CD8-positive, alpha-beta memory T cell (primary cell): ENCODE measurements at places on chromosomes 5 and 9. TPM values are rescaled to one million over a fixed set of nuclear protein-coding genes. Genes with fewer than 3 reads are reported as not detected.

ORM2 gene
- not detected for total RNA-seq

TAF11L4 gene
- not detected for total RNA-seq

CCDC180 gene
- 1.6 TPM for total RNA-seq

SMC5 gene
- 42.2 TPM for total RNA-seq

RNF183 gene
- total RNA-seq, result not detected

KCNV2 gene
- not detected for total RNA-seq

DNA sequence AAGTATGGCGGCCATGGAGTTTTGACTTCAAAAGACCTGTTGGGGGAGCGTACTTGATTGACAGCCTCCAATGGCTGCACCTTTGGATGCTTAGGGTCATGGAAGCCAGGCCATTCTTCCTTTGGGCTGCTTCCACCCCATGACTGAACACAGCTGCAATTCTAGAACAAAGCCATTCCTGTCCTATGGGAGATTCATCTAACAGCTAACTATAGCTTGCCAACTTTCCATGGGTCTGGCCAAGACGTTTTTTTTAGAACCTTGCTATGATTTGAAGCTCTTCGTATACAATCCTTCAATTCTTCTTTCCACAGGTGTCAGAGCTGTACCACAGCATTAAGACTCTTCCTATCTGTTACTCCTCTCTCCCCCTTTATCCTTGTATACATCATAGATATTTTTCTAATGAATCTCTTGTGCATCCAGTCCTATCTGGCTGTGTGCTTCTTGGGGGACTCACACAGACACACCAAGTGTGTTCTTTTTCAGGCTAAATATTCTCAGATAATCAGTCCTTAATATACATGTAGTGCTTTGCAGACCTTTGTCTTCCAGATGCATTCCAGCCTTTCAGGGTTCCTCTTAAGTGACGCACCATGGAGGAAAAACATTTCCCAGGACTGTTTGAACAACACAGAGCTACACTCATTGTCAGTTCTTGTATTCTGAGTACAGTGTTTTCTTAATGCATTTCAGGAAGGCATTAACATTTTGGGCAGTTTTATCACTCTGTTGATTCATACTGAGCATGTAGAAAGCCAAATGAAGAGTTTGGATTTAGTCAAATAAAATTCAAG, 198.9 kb downstream of the TAF11L14 start:
- no peak for DNase-seq
- H3K4me1 ChIP-seq, result no peaks in the 10 kb centered on the region
- no peaks in the 10 kb centered on the region for H3K36me3 ChIP-seq
- no peaks in the 10 kb centered on the region for H3K27me3 ChIP-seq
- H3K4me3 ChIP-seq, result no peak overlapping the region

DNA sequence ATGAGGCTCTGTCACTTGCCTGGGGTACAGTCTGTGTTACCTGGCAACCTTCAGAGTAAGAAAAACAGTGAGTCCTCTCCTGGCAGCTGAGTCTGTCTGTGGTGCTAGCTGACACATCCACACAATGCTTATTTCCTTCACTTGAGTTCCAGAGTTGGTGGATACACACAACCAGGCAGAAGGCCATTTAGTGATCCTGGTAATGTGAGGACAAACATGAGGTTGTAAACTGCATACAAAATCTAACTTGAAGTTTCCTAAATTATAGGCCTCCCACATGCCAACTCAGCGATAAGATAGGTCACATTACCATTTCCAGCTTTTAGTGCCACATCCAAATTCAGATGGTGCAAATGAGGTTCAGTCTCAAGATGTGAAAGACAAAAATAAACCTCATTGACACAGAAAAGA, 125.5 kb downstream of the DCP2 start:
- H3K36me3 ChIP-seq, result no peaks in the 10 kb centered on the region
- no peaks in the 10 kb centered on the region for H3K27me3 ChIP-seq
- no peak for DNase-seq
- no peak overlapping the region for H3K27ac ChIP-seq
- H3K4me3 ChIP-seq, result no peak overlapping the region

DNA sequence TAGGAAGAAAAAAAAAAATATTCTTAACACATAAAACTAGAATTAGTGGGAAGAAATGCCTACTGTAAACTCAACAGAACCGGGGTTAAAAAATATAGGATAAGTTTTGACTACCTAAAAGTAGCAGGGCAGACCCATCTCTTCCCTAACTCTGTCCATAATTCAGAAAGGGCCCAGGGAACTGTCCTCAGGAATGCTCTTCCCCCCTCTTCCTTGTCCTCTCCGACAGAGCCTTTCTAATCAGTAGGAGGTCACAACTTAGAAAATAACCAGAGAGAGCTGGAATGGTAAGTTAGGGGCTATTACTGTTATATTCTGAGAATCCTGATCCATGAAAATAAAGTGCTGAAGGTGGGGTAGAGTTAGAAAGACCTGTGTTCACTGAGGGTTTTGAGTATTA, 22.2 kb downstream of the PIK3R1 start:
- H3K27me3 ChIP-seq, result no peaks in the 10 kb centered on the region
- H3K36me3 ChIP-seq, result no peaks in the 10 kb centered on the region
- no peak for DNase-seq
- peaks cover 64% of the 10 kb centered on the region for H3K4me1 ChIP-seq
- no peak overlapping the region for H3K27ac ChIP-seq

DNA sequence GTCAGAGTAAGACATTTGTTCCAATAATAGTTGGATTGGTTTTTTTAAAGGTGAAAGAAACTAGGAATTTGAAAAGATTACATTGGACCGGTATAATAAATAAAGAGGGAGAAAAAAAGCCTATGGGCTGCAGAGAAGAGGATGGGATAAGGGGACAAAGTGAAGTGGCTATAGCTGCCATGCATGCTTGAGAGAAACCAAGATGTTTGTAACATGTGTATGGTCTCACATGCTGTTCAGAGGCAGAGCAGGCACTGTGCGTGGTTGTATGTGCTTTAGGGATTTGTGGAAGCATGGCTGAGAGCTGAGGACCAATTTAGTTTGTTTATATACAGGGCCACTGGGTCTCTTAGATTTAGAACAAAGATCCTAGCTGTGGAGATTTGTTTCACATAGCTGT, 32.7 kb downstream of the LNPEP start:
- peaks cover 85% of the 10 kb centered on the region for H3K4me1 ChIP-seq
- no peak overlapping the region for H3K27ac ChIP-seq
- H3K27me3 ChIP-seq, result no peaks in the 10 kb centered on the region
- no peak overlapping the region for H3K4me3 ChIP-seq
- DNase-seq, result no peak

DNA sequence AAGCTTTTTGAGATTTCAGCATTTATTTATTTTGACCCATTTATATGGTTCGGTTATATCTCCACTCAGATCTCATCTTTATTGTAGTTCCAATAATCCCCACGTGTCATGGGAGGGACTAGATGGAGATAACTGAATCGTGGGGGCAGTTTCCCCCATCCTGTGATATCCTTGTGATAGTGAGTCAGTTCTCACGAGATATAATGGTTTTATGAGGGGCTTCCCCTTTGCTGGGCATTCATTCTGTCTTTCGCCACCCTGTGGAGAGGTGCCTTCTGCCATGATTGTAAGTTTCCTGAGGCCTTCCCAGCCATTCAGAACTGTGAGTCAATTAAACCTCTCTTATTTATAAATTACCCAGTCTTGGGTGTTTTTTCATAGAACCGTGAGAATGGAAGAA, 96.5 kb upstream of the PCSK1 start:
- H3K27ac ChIP-seq, result no peak overlapping the region
- no peak overlapping the region for H3K4me3 ChIP-seq
- no peaks in the 10 kb centered on the region for H3K36me3 ChIP-seq
- no peak for DNase-seq

DNA sequence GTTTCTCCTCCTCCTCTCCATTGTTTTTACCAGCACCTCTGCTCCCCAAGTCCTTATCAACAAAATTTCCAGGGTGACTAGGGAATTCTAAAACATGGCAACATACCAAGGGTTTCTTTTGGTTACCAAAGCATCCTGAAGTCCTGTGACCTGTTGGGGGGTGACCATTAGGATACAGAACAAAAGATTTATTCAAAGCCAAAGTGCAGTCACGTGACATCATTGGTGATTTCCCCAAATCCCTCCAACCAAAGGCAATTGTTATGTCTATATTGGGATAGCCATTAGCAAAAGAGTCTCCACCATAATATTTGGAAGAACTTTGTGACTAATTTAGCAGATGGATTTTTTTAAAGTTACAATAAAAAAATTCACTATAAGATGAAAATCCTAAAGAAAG, 168.4 kb downstream of the TRPM6 start:
- DNase-seq, result no peak
- no peak overlapping the region for H3K4me3 ChIP-seq
- H3K27me3 ChIP-seq, result no peaks in the 10 kb centered on the region
- no peaks in the 10 kb centered on the region for H3K4me1 ChIP-seq

- H3K4me3 ChIP-seq, result no peak overlapping the region
- no peak overlapping the region for H3K27ac ChIP-seq
- H3K4me1 ChIP-seq, result no peaks in the 10 kb centered on the region
- H3K36me3 ChIP-seq, result no peaks in the 10 kb centered on the region
- DNase-seq, result no peak
These were observed 23.2 kb downstream of the TLE1 start for GRCh38 chr9:81666123-81666522.

GRCh38 chr9:123761905-123762605, 167.9 kb downstream of the DENND1A start:
- no peak overlapping the region for H3K27ac ChIP-seq
- DNase-seq, result no peak
- H3K27me3 ChIP-seq, result no peaks in the 10 kb centered on the region

GRCh38 chr9:130639124-130639765, 25.1 kb upstream of the PRDM12 start:
- no peak for DNase-seq
- no peak overlapping the region for H3K27ac ChIP-seq
- H3K27me3 ChIP-seq, result no peaks in the 10 kb centered on the region
- no peak overlapping the region for H3K4me3 ChIP-seq
- H3K36me3 ChIP-seq, result no peaks in the 10 kb centered on the region
- no peaks in the 10 kb centered on the region for H3K4me1 ChIP-seq

- H3K27me3 ChIP-seq, result no peaks in the 10 kb centered on the region
- no peaks in the 10 kb centered on the region for H3K36me3 ChIP-seq
- H3K27ac ChIP-seq, result no peak overlapping the region
- peak; percentile 37 for DNase-seq
- H3K4me1 ChIP-seq, result no peaks in the 10 kb centered on the region
These were observed 282.4 kb downstream of the NR3C1 start for GRCh38 chr5:143121135-143121475.

GRCh38 chr9:93464395-93464794, 11.0 kb upstream of the FAM120AOS start:
- H3K27me3 ChIP-seq, result no peaks in the 10 kb centered on the region
- peaks cover 75% of the 10 kb centered on the region for H3K4me1 ChIP-seq
- H3K4me3 ChIP-seq, result no peak overlapping the region

DNA sequence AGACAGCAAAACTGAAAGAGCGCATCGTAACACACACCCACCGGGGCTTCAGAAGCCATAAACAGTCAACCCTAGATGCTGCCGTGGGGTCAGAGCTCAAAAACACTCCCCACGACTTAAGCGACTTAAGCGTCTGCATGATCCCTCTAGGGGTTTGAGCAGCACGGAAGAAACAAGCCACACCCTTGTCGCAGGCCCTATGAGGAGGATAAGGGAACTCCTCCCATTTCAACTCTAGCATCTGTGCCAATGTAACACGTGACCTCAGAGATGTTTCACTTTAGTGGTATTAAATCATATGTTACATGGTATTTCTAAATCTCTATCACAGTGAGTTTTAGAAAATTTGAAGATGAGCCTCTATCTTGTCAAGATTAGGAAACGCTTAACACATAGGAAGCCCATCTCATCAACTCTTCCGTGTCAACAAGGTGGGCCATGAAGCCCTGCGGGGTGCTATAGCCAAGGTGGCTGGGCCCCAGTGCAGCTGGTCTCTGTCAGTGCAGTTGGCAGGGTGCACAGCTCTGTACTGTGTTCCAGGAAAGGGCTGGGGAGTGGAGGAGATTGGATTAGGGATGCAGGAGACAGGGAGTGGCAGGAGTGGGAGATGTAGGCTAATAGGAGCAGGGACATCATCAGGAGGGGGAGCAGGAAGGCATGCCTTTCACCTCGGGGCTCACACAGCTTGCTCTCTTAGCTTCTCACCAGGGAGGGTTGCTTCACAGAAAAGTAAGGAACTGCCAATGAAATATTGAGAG, 33.1 kb downstream of the ZCCHC9 start:
- H3K27ac ChIP-seq, result no peak overlapping the region
- no peak overlapping the region for H3K4me3 ChIP-seq
- no peaks in the 10 kb centered on the region for H3K36me3 ChIP-seq
- no peaks in the 10 kb centered on the region for H3K4me1 ChIP-seq
- no peak for DNase-seq

GRCh38 chr9:36152741-36153438, 16.3 kb upstream of the CCIN start:
- no peak for DNase-seq
- no peaks in the 10 kb centered on the region for H3K27me3 ChIP-seq
- no peak overlapping the region for H3K4me3 ChIP-seq
- no peak overlapping the region for H3K27ac ChIP-seq
- H3K4me1 ChIP-seq, result peaks cover 61% of the 10 kb centered on the region
- H3K36me3 ChIP-seq, result no peaks in the 10 kb centered on the region

- no peak overlapping the region for H3K4me3 ChIP-seq
- no peak overlapping the region for H3K27ac ChIP-seq
- H3K4me1 ChIP-seq, result peaks cover 11% of the 10 kb centered on the region
- no peak for DNase-seq
These were observed 52.3 kb downstream of the ACER2 start for GRCh38 chr9:19461135-19461534.

GRCh38 chr9:28317745-28318144, 744.5 kb upstream of the C9orf72 start:
- no peaks in the 10 kb centered on the region for H3K4me1 ChIP-seq
- H3K4me3 ChIP-seq, result no peak overlapping the region
- H3K27me3 ChIP-seq, result no peaks in the 10 kb centered on the region
- no peak overlapping the region for H3K27ac ChIP-seq
- no peak for DNase-seq

DNA sequence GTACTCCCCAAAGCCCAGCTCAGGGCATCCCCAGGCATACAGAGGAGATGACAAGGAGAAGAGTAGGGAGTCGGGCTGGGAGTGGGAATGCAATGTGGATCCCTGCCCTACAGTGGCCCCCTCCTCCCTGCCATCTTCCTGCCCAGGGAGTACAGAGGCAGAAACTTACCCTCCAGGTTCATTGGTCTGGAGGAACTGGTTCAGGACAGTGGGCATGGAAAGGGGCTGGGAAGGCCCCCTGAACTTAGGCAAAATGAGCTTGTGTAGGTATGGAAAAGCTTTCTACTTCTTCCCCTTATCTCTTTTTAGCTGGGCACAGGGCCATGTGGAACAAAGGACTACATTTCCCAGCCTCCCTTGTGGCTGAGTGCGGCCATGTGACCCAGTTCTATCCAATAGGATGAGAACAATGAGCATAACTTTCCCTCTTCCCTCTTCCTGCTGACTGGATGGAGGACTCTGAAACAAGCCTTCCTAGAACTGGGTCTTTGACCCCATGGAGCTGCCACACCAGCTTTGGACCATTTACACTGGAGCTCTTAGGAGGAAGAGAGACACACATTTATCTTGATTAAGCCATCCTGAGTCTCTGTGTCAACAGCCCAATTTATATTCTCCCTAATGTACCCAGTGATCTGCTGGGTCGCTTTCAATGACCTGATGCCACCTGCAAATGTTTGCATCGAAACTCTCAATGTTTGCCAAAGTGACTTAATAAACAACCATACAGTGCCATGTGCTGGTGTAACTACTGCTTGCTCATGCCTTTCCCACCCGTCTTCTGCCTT, 25.0 kb upstream of the HMCN2 start:
- no peaks in the 10 kb centered on the region for H3K27me3 ChIP-seq
- H3K27ac ChIP-seq, result no peak overlapping the region
- H3K4me3 ChIP-seq, result no peak overlapping the region
- peaks cover 25% of the 10 kb centered on the region for H3K4me1 ChIP-seq
- no peaks in the 10 kb centered on the region for H3K36me3 ChIP-seq
- no peak for DNase-seq
